ENCODE measurements at places on chromosomes 13 and 19.

- DNase-seq = no peak
Measured at GRCh38 chr13:31843044-31843443, 103.7 kb downstream of the RXFP2 start.

DNA sequence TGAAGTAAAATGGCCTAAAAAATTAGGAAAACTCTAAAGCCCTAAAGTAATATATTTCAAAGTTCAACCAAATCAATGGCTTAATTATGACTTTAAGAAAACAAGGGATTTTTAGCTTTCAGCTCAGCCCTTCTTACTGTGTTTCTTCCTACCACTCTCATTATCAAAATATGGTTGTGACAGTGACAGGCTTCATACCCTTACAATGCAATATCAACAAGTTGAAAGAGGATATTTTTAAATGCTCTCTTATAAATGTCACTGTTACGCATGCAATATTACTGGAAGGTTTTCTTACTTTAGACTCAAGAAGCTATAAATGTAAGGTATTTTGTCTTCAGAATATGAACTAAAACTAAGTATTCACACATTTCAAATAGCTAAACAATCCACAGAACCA lies 1225.7 kb upstream of the MIR17HG start:
- no peak for DNase-seq

DNA sequence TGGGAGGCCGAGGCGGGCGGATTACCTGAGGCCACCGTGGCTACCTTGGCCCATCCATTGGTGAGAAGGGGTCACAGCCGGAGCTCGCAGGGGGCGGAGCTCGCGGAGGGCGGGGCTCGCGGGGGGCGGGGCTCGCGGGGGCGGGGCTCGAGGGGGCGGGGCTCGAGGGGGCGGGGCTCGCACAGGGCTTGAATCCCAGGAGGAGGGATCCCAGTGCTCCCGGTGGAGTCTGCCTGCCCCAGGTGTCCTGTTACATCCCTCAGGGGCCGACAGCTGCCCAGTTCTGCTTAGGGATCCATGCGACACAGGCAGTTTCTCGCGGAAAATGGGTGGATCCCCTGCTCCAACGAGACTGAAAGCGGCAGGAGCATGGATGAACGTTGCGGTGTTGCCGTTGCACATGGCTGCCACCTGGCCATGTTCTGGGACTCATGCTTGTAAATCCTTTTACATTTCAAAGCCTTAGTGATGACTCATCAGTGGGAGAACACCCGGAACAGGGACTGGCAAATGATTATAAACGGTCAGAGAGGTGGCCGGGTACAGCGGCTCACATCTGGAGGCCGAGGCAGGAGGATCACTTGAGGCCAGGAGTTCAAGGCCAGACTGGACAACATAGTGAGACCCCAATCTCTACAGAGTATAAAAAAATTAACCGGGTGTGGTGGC lies 25.1 kb downstream of the TMPRSS9 start:
- DNase-seq = no peak

- no peak for DNase-seq
Measured at GRCh38 chr13:97944396-97945029, 9.0 kb upstream of the IPO5 start.

GRCh38 chr13:86269511-86269910 lies 470.3 kb upstream of the SLITRK6 start:
- no peak for DNase-seq

- no peak for DNase-seq
Measured at GRCh38 chr19:20558571-20558970, 7.0 kb downstream of the ZNF737 start.

- DNase-seq = no peak
Measured at GRCh38 chr13:49369866-49370265, 74.0 kb downstream of the CAB39L start.

DNA sequence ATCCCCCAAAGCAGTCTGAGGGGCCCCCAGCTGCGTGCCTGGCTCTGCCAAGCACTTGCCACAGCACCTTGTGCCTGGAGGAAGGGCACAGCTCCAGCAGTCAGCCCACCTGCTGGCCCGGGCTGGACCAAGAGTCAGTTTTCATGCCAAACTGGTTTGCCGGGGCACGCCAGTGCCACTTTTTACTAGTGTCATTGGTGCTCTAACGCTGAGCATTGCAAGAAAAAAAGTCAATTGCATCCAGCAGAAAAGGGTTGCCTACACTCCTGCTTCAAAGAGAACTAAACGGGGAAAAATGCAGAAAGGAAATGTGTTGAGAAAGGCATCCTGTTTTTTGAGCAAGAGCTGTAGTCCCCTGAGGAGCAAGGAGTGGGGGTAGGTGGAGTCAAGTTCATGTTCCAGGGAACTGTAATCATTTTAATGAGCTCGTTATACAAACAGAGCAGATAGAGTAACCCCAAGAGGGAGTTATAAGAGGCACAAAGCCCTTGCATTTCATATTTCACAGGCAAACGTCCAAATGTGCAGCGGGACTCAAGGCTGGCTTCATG lies 68.4 kb downstream of the F2RL3 start:
- DNase-seq = no peak

DNA sequence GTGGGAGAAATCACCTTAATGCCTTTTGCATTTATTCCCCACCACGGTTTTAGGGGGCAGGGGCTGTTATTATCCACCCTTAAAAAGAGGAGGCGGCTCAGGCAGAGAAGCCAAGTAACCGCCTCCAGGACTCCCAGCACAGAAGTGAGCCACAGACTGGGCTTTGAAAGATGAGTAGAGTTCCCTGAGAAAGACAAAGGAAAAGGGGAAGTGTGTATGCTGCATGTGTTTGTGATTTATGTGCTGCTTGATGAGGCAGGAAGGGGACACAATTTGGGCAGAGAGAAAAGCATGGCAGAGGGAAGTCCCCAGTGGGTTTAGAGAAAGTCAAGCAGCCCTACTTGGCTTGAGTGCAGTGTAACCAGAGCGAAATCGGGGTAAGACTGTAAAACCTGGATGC lies 85.0 kb downstream of the DOCK9 start:
- DNase-seq = no peak

GRCh38 chr13:26300140-26300539 lies 46.2 kb downstream of the CDK8 start:
- no peak for DNase-seq

GRCh38 chr13:74466020-74466419 lies 331.8 kb upstream of the KLF12 start:
- no peak for DNase-seq

GRCh38 chr13:60392131-60392530 lies 4.9 kb upstream of the TDRD3 start:
- no peak for DNase-seq

GRCh38 chr19:35776102-35776788 lies 881 bp downstream of the ARHGAP33 start:
- DNase-seq = no peak

- no peak for DNase-seq
Measured at GRCh38 chr13:110713642-110713952, at the start of gene ING1. TSS of gene ING1 (plus strand) at chr13:110713700. CDS start at chr13:110714150, 450 bp downstream.

- DNase-seq = no peak
Measured at GRCh38 chr13:31115616-31116015, 46.1 kb downstream of the HSPH1 start.

DNA sequence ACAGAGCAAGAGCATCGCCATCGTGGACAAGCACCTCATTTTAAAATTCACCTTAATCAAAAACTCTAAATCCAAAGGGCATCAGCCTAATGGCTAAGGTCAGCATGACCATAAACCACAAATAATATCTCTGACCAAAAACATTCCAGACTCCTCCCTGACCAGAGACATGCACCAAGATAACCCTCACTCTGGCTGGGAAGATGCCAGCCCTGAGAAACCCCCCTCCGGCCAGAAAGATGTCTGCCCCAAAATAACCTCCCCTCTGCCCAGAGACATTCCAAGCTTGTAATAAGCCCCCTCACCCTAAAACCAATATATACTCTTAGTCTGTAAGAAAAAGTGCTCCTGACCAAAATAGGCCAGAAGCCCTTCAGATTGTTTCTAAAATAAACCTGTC lies 61.7 kb downstream of the ZNF44 start:
- DNase-seq = no peak

DNA sequence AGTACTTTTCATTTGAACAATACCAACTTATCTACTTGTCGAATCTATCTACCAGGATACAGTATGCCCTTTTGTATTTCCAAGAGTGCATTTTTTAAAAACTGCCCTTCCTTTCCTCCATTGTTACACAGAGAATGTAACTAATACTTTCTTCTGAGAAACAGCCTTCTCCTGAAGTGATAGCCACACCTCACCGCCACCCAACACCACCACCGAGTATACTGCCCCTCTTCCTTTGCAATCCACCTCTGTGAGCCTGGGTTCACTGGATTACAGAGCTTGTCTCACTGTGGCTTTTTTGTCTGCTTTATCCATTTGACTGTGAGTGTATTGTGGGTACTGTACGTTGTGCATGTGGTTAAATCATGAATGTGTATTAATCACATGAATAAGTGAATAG lies 305.4 kb downstream of the KLF12 start:
- DNase-seq = no peak

GRCh38 chr19:10399878-10400277 lies 3.5 kb downstream of the CDC37 start:
- no peak for DNase-seq

DNA sequence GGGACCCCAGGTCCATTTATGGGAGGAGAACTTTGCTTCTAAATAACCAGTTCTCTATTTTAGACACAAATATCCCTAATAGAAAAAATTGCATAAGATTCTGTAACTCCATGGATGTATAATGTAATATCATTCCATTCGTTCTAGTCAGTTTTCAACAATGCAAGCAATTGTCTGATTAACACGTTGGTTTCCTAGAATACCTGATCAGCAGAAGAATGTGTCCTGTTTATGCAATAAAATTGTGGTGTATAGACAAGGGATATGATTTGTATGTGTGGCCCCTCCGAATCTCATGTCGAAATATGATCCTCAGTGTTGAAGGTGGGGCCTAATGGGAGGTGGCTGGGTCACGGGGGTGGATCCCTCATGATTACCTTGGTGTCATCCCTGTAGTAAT lies 62.1 kb downstream of the RUBCNL start:
- no peak for DNase-seq

DNA sequence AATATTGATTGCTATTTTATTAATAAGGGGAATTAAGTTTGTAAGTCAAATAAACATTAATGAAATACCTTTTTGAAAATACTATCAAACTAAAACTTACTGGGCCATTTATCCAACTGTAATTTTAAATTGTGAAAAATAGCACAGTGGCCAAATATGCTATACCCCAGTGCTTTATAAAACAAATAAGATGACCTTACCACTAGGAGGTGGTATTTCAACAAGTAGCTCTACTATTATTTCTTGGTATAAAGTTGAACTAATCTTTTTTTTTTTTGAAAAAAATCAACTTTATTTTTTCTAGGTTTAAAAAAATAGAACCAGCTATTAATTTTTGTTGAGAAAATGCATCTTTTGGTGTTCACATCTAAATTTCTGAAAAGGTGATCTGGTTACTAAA lies 14.7 kb downstream of the LACC1 start:
- no peak for DNase-seq

DNA sequence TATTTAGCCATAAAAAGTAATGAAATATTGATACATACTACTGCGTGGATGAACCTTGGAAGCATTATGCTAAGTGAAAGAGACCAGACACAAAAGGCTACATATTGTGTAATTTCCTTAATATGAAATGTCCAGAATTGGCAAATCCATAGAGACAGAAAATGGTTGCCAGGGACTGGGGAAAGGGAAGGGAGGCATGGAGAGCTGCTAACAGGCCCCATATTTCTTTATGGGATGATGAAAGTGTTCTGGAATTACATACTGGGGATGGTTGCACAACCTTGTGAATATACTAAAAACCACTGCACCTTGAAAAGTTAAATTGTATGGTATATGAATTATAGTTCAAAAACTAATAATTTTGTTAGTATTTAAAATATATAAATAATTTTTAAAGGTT lies 3.6 kb downstream of the IFT88 start:
- no peak for DNase-seq

- DNase-seq = no peak
Measured at GRCh38 chr13:51066091-51066831, 44.8 kb downstream of the C13orf42 start.

- DNase-seq = no peak
Measured at GRCh38 chr13:41137241-41137640, 4.6 kb upstream of the KBTBD6 start.

DNA sequence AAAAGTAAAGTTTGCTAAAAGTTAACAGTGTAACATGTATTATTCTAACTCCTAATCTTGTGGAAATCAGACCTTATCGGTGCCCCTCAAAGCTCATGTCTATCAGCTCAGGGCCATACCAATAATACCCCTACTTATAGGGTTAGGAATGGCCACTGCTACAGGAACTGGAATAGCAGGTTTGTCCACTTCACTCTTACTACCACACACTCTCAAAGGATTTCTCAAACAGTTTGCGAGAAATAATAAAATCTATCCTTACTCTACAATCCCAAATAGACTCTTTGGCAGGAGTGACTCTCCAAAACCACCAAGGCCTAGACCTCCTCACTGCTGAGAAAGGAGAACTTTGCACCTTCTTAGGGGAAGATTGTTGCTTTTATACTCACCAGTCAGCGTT lies 1677.7 kb downstream of the OLFM4 start:
- DNase-seq = no peak

- no peak for DNase-seq
Measured at GRCh38 chr13:61727767-61728166, 312.1 kb upstream of the PCDH20 start.

GRCh38 chr19:11373885-11374432 lies 507 bp upstream of the SWSAP1 start:
- no peak for DNase-seq

- DNase-seq = no peak
Measured at GRCh38 chr13:77177646-77178045, 149.2 kb downstream of the MYCBP2 start.

DNA sequence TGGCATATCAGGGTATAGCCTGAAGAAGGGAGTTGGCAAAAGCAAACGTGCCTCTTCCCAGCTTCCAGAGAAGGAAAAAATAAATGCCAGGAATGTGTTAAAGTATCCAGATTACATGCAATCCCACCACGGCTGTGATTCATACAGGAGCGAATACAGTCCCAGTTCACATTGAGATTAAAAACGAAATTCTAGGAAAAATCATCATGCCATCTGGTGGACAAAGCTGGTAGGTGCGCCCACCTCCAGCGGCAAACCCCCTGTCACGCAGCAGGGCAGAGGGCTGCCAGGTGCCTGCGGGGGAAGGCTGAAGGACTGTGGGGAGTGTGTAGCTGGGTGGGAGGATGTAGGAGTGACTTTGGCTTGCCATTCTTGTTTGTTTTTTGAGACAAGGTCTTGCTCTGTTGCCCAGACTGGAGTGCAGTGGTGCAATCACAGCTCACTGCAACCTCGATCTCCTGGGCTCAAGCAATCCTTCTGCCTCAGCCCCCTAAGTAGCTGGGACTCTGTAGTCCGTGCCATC lies 6.4 kb upstream of the DMWD start:
- peak; percentile 82 for DNase-seq

DNA sequence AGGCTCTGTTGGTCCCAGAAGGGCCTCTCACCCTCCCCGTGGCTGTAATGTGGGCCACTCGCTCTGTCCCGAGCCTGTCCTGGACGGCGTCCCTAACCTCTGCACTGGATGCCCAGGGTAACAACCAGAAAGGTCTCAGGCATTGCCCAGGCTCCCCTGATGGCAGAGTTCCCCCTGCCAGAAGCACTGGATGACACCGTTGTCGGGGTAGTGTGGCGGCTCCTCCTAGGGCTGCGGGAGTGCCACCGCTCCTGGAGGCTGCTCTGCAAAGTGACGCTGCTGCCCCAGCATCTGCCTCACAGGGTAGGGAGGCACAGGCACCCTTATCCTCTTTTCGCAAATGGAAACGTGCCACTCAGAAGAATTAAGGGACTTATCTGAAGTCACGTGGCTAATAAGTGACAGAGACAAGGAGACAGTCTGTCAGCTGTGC lies 32.0 kb downstream of the MPHOSPH8 start:
- DNase-seq = no peak

GRCh38 chr19:58021541-58022282 lies 12.1 kb upstream of the ZSCAN1 start:
- peak; percentile 35 for DNase-seq

GRCh38 chr19:31448221-31448657 lies 99.0 kb upstream of the TSHZ3 start:
- DNase-seq = no peak
